ENCODE measurements at places on chromosomes 3 and 15. TPM values are rescaled to one million over a fixed set of nuclear protein-coding genes. Genes with fewer than 3 reads are reported as not detected.

DNA sequence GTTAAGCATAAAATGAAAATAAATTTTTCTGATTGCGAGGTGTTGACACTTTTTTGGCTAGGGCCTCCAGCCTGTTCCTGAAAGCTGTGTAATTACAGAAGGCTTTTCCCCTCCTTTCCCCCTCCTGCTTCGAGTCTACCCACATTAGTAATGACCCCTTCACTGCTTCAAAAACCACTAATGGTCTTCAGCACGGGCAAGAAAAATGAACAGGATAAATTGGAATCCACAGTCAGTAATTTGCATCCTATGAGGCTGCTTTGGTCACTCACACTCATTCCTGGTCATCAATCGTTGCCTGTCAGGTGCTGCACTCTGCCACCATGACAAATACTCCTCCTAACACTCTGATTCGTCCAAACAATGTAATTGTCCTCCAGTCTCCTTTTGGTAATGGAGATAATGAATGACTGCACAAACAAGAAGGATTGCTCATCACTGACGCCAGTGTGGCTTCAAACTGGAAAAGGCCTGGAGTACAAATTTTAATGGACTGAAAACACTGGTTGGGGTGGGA is 148.6 kb downstream of the MEIS2 start:
- H3K27ac ChIP-seq, result no peak overlapping the region
- no peaks in the 10 kb centered on the region for H3K36me3 ChIP-seq
- no peak overlapping the region for H3K4me3 ChIP-seq
- H3K4me1 ChIP-seq, result no peaks in the 10 kb centered on the region

GRCh38 chr15:70504299-70504951 is 258.9 kb downstream of the UACA start:
- no peaks in the 10 kb centered on the region for H3K36me3 ChIP-seq
- H3K4me3 ChIP-seq, result no peak overlapping the region
- no peak overlapping the region for H3K27ac ChIP-seq
- DNase-seq, result peak; percentile 59

DNA sequence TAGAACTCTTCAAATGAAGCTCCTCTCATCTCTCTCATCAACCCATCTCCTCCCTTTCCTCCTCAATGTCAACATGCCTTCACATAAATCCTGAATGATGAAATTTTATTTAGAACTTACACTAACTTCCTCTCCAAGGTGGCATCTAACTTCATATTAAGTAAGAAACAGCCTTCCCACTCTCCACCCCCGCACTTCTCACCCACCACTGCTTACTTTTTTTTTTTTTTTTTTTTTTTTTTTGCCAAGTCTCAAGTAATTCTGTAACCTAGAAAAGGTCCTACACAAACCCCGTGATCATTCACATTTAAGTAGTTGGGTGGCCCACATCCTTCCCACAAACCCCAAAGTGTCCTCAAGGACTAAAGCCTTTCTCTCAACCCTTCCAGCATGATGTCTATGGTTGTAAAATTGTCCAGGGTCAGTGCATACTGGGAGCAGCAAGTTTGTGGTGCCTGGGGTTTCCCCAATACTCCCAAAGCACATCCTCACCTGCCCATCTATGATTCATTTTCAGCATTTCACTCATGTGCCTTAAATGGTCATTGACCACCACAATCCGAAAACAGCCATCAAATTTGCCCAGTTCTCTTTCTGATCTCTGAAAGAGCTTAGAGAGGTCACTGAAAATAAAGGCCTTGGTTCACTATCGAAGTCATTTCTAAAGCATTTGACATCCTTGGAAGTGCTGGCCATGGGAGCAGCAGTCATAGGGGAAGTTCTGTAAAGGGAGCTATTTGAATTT is 47.2 kb downstream of the CD86 start:
- no peaks in the 10 kb centered on the region for H3K4me1 ChIP-seq
- H3K36me3 ChIP-seq, result no peaks in the 10 kb centered on the region
- no peak overlapping the region for H3K27ac ChIP-seq
- no peak overlapping the region for H3K4me3 ChIP-seq
- DNase-seq, result no peak

ALDH1A2 gene
- total RNA-seq, result 9.3 TPM

NOX5 gene
- 0.53 TPM for total RNA-seq

DNA sequence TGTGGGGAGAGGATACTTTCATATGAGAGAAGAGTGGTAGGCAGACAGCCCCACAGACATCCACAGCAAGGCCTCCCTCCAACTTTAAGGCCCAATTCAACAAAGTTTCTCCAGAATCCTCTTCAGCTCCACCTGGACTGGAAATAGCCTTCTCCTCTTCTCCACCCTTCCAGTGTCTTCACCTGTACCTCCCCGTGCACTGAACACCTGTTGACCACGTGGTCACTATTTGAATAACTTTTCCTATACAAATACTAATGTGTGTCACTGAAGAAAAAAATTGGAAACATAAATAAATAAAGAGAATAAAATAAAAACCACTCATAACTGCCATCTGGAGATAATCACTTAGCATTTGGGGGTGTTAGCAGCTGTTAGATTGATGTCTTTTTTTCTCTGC is 52.9 kb downstream of the CCNL1 start:
- H3K27me3 ChIP-seq, result no peaks in the 10 kb centered on the region
- H3K27ac ChIP-seq, result no peak overlapping the region

Measured in ascending aorta (tissue), 2 donors.